Mesothelial cell of epicardium (in vitro differentiated cells): ENCODE measurements at places on chromosomes 12 and 14. TPM values are rescaled to one million over a fixed set of nuclear protein-coding genes. Genes with fewer than 3 reads are reported as not detected.

NGB gene
- total RNA-seq, result not detected in 3 replicates

- DNase-seq, result no peak
Measured at GRCh38 chr12:16844875-16845274, 238.9 kb upstream of the LMO3 start.

GRCh38 chr12:48053883-48054282 lies 49.6 kb upstream of the COL2A1 start:
- DNase-seq, result no peak

DNA sequence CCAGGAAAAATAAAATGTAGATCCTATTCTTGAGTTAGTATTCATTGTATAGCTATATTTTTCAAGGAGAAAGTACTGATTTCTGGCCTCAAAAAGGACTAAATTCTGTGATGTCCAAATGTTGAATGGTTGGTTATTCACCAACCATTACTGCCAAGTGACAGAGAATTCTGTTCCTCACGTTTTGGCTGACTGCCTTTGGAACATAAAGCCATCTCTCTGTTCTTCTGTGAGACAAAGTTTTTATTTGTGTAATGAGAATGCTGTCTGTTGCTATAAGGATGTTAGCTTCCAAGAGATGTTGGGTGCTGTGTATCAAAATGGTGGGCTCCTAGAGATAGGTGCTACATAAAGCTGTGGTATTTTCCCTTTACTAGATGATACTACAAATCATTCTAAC lies 9.3 kb downstream of the ZNF410 start:
- DNase-seq, result no peak

ALX1 gene
- total RNA-seq, result 12.4 to 14.2 TPM (median 12.7 TPM) in 3 replicates
